ENCODE measurements at places on chromosomes 4 and X. TPM values are rescaled to one million over a fixed set of nuclear protein-coding genes. Genes with fewer than 3 reads are reported as not detected.

RHOXF1 gene
- total RNA-seq = 0.69 TPM

KLF3 gene
- 66.8 TPM for total RNA-seq

DCAF8L2 gene
- total RNA-seq = not detected

- DNase-seq = no peak
Observed at GRCh38 chrX:55593296-55593695, 29.9 kb upstream of the FOXR2 start.

All from aorta (tissue), 5 donors.